GM13976 (cell line): ENCODE measurements at places on chromosomes 5 and 9.

- no peak for DNase-seq
Observed at GRCh38 chr5:33840927-33841547, 50.8 kb downstream of the ADAMTS12 start.

- no peak for DNase-seq
Observed at GRCh38 chr9:114607671-114608524, 3.2 kb upstream of the TMEM268 start.

DNA sequence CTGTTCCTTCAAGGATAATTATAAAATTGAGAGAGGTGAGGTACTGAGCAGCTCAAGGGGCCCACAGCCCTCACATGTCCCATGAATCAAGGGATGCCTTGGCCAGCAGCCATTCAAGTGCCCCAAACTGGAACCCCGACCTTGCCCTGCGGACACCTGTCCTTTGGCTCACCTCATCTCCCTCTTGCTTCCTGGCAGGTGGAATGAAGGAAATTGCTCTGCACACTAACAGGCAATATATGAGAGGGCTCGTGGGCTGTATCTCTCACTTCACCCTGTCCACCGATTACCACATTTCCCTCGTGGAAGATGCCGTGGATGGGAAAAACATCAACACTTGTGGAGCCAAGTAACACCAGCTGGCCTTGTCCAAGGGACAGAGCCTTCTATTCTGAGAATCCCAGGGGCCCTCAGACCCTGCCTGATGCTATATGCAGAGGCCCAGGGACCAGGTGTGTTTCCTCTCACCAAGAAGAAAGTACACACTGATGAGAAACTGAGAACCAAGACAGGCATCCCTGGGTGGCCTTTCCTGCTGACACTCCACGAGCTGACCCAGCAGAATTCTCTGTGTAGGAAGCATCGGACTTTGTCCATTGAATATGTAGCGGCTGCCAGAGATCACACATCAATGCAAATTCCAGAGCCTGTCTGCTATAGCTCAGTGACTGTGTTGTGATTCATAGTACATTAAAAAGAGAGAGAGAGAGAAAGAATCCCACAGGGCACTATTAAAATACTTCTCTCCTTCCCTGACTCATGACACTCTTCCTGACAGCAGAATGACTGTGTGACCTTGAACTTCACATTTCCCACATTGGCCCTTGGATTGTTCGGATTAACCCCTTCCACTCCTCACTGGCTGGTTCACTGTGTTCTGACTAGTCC lies 92.6 kb downstream of the LIFR start:
- DNase-seq = no peak

- DNase-seq = peak; percentile 23
Observed at GRCh38 chr9:29213417-29214153, 1640.3 kb upstream of the C9orf72 start.

- no peak for DNase-seq
Observed at GRCh38 chr5:161400583-161400982, 145.9 kb downstream of the GABRB2 start.

- DNase-seq = no peak
Observed at GRCh38 chr5:39691136-39691535, 266.4 kb upstream of the DAB2 start.

GRCh38 chr5:147956064-147956841 lies 49.9 kb upstream of the C5orf46 start:
- no peak for DNase-seq

GRCh38 chr9:79663878-79664277 lies 92.1 kb downstream of the TLE4 start:
- DNase-seq = no peak

GRCh38 chr5:122921826-122922225 lies 76.4 kb downstream of the SNX24 start:
- no peak for DNase-seq

- no peak for DNase-seq
Observed at GRCh38 chr5:180790020-180790419, 12.6 kb downstream of the MGAT1 start.

DNA sequence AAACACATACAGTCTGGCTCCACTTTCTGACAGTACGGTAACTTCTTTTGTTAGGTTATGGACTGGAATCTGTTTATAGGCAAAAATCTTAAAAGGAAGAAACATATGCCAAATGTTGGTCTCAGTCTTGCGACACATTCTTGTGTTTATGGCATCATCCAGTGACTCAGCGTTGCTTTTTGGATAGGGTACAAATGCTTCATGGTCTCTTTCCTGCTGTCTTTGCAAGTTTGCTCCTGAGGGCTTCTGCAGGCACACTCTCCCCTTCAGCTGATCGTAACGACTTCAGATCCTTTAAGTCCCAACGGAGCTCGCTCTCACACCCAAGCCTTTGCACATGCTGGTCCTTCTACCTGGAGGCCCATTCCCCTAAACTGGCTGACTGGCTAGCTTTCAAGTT lies 23.6 kb upstream of the TNFSF8 start:
- no peak for DNase-seq

DNA sequence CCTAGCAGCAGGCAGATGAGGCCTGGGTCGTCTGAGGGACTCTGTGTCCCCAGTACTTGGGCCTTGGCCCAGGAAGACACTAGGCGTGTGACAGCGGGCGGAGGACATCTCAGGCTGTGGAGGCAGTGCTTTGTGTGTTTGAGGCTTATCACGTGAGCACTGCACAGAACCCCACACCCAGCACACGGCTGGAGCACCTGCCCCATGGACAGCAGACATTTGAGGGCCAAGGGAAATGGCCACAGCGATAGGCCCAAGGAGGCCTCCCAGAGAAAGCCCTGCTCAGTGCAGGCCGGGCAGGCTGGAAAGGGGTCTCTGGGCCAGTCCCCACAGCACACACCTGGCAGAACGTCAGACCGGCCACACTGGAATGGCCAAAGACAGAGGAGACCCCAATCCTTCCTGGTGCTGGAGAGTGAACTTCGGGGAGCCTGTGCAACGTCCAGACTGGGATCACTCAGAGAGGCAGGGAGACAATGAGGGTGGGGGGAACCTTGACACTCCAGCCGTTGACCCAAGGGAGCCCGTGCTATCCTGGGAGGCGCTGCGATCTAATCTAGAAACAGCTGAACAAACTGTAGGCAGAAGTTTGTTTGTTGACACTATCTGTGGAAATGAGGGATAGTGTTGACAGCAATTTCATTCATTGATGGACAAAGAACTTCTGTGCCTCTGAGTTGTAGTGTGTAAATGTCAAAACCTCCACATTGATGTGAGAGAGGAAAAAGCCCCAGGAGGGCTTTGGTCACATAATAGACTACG lies 19.6 kb upstream of the FLT4 start:
- DNase-seq = no peak

DNA sequence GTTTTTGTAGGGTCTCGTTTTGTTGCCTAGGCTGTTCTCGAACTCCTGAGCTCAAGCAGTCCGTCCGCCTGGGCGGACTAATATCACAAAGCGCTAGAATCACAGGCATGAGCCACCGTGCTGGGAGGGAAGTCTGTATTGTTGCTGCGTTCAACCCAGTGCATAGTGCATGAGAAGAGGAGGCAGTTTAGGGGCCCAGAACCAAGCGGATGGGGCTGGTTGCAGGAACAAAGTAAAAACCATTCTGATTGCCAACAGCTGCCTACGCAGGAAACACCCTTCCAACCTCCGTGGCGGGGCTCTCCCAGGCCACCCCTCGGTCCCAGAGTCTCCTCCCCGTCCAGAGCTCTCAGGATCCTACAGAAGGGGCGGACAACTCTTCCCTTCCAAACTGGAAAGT lies 87.1 kb downstream of the ANXA2R start:
- DNase-seq = no peak

GRCh38 chr5:129904667-129905472 lies 605 bp downstream of the CHSY3 start:
- DNase-seq = peak; percentile 43

- DNase-seq = no peak
Observed at GRCh38 chr9:77421506-77422265, 226.4 kb downstream of the GNA14 start.
